ENCODE measurements at places on chromosomes 3 and 15.

- no peak for DNase-seq
Observed at GRCh38 chr3:186520957-186521842, 23.0 kb downstream of the CRYGS start.

GRCh38 chr3:175836617-175837016 is 977.5 kb downstream of the NAALADL2 start:
- DNase-seq, result no peak

- DNase-seq, result no peak
Observed at GRCh38 chr3:54817628-54818027, 110.2 kb downstream of the LRTM1 start.

GRCh38 chr15:66149871-66150270 is 103.7 kb downstream of the MEGF11 start:
- DNase-seq, result no peak

DNA sequence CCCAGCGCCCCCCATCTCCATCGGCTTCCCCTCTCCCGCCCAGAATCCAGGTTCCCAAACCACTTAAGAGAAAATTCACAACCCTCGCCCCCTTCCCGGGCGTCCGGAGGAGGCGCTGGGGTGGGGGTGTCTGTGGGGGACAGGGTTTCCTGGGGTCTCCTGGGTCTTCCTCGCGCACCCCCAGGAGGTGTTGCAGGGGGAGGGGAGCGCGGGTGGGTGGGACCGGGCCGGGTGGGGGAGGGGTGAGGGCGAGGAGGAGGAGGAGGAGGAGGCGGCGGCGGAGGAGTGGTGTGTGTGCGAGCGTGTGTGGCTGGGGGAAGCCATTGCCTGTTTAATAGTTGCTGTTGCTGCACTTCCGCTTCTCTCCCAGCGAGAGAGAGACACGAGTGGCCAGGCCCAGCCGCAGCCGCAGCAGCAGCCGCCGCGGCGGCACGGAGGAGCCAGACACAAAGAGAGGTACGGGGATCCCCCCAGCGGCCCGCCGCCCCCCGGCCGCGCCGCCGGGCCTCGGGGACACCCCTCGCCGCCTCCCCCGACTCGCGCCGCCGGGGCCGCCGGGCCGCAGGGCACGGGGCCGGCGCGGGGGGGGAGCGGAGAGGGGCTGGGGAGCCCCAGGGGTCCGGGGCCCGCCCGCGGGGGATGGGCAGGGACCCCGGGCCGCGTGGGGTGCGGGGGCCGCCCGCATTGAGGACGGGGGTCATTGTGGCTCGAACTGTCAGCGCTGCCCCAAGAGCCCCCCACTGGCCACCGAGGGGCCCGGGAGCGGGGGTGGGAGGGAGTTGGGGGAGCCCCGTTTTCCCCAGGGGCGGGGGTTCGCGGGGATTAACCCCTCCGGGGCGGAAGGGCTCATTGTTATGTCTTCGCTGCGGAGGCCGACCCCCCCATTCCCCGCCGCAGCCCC is at the start of gene UBE2E1:
Gene UBE2E1 (plus strand): TSS at position 323 of the 901 bp plus-strand sequence. CDS start 1,315 bp downstream, outside the sequence.
- peak; percentile 78 for DNase-seq

GRCh38 chr3:143484846-143485512 is 363.3 kb downstream of the SLC9A9 start:
- DNase-seq, result peak; percentile 31

DNA sequence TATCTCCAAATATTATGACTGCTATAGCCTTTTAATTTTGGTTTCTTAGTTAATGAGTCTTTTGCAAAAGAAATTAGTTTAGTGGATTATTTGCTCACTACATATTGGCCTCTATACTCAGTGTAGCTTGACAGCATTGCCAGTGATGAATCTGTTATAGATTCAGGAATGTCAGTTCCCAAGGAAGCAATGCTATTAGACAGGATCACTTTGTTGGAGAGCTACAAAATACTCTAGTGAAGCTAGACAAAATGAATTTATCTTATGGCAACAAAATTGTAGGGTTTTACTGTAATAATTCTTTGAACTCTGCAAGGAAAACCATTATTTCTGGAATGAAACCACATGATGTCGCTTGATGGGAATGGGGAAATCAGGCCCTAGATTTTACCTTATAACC is 543.3 kb downstream of the SQOR start:
- no peak for DNase-seq

GRCh38 chr15:52496776-52497470 is 31.8 kb downstream of the MYO5A start:
- DNase-seq, result no peak

DNA sequence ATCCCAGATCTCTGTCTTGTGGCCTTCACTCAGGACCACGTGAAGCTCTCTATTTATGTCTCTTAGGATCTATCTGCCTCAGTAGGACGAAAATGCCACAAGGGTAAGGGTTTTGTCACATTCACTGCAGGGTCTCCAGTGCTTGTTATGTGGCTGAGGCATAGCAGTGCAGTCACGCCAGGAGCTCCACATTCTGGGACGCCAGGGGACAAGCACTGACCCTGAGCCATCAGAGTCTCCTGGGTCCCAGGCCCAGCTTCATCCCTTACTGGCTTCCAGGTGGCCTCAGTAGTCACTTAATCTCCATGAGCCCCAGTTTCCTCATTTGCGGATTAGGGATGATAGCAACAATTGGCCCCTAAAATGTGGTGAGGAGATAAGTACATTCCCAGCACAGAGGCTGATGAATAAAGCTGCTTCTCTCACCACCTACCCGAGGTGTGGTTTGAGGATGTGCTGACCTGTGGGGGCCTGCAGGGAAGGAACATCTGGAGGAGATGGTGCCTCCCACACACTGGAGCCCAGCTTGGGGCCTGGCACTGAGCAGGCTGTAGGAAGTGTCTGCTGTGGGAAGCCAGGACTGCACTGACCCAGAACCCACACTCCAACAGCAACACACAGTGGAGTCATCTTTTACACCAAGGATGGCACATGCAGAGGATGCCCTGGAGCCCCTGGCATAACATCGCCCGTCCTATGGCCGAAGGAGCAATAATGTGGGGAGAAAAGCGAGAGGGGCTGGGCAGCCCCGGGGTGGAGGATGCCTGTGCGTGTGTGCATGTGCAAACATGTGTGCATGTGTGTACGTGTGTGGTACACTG is 93.2 kb upstream of the IQSEC1 start:
- DNase-seq, result no peak

DNA sequence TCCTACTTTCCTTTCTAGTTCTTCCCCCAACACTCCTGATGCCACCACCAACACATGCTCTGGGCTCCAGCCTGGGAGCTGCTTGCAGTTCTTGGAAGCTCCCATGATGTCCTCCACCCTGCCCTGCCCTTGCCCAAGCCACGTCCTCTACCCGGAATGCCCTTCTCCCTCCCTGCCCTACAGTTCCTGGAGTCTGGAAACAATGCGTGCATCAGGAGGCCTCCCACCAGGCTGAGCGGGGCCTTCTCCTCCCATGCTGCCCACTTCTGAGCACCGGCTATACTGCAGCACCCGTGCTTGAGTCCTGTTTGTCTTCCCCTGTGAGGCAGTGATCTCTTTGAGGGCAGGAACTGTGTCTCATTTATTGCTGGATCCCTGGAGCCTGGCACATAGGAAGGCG is 44.6 kb downstream of the DGKG start:
- no peak for DNase-seq

GRCh38 chr15:90529371-90530249 is at the start of gene CRTC3:
TSS of gene CRTC3 (plus strand) at chr15:90529923. CDS start at chr15:90530072, 149 bp downstream.
- peak; percentile 72 for DNase-seq

Data from OCI-M1 (cell line).